Vagina (tissue), 2 donors: ENCODE measurements at places on chromosomes 3 and 15. TPM values are rescaled to one million over a fixed set of nuclear protein-coding genes. Genes with fewer than 3 reads are reported as not detected.

DNA sequence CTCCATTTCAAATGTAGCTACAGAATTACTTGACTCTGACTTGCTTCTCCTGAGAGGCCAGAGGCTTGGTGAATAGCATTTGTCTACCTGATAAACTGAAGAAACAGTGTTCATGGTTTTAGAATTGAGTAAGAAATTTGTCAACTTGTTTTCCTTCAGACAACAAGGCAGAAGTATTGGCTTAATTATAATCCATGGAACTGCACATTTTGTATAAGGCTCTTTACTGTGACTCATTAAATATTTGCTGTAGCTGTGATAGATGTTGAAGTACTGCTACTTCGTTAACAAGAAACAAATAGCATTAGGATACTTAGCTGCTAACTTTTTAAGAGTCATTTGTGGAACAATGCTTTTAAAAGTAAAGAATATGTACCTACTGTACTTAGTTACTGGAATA, 4.6 kb downstream of the UNC13C start:
- H3K36me3 ChIP-seq = no peaks in the 10 kb centered on the region
- no peaks in the 10 kb centered on the region for H3K4me1 ChIP-seq
- DNase-seq = no peak
- no peaks in the 10 kb centered on the region for H3K27me3 ChIP-seq

- H3K36me3 ChIP-seq = no peaks in the 10 kb centered on the region
- H3K4me3 ChIP-seq = no peak overlapping the region
- DNase-seq = no peak
- H3K4me1 ChIP-seq = no peaks in the 10 kb centered on the region
Measured at GRCh38 chr3:133443649-133444422, 44.0 kb downstream of the BFSP2 start.

DNA sequence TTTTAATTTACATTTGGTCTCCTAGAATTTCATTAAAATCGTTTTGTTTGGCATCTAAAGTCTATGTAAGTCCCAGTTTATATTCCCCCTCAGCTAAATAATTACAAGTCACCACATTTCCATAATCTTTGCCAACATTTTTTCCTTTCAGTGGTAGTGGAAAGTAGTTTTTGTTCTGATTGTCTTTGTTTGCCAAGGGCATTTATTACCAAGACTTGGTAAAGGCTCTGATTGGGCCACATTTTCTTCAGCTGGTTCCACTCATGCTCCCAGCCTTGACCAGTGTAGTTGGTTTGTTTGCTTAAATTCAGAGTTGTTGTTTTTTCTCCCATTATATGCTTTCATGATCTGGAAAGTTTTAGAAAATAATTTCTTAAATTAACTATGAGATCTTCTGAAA, 153.4 kb upstream of the MME start:
- H3K27me3 ChIP-seq = no peaks in the 10 kb centered on the region
- DNase-seq = no peak
- no peak overlapping the region for H3K4me3 ChIP-seq
- no peak overlapping the region for H3K27ac ChIP-seq
- no peaks in the 10 kb centered on the region for H3K36me3 ChIP-seq

DNA sequence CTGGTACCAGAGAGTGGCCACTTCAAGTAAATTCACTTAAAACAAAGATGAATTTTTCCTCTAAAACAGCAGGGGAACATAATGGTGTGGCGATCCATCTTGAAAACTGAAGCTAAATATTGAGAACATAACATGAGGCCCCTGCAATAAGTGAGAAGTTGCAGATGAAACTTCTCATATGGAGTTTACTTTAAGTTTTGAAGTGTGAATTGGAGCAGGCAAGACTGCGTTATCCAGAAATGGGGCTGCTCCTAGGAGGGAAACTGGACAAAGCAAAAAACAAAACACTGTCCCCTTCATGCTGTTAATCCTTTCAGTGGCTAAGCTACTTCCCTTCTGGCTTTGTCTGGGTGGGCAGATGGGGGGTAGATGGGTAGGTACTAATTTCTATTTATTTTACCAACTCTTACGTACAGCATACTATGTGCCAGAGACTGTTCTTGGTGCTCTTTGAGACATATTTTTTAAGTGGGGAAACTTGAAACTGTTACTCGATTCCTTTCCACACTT, 172.8 kb downstream of the TAFA4 start:
- DNase-seq = no peak
- no peak overlapping the region for H3K4me3 ChIP-seq
- H3K36me3 ChIP-seq = no peaks in the 10 kb centered on the region
- H3K27ac ChIP-seq = no peak overlapping the region

- peaks cover 57% of the 10 kb centered on the region for H3K4me1 ChIP-seq
- no peaks in the 10 kb centered on the region for H3K27me3 ChIP-seq
- H3K36me3 ChIP-seq = no peaks in the 10 kb centered on the region
- no peak for DNase-seq
- peak overlapping the region; percentile 86 for H3K27ac ChIP-seq
Measured at GRCh38 chr3:177357352-177358090, 160.2 kb upstream of the TBL1XR1 start.

GRCh38 chr15:67366904-67367303, 112.3 kb downstream of the IQCH start:
- no peak overlapping the region for H3K27ac ChIP-seq
- no peaks in the 10 kb centered on the region for H3K36me3 ChIP-seq
- no peak for DNase-seq

DNA sequence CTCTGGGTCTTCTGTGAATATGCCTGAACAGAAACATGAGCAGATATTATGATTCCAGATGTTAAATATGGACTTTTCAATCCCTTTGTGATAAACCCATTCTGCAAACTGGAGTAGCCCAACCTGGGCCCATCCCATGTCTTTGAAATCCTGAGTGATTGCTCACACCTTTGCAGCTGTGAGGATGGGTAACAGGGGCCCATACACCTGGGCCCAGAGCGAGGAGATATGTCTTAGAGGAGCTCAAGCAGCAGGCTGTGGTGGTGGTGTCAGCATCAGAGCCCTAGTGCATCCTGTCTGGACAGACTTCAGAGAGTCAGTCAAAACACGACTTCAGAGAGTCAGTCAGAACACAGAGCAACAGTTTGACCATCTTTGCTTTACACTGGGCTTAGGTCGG, 64.9 kb upstream of the LIMD1 start:
- H3K36me3 ChIP-seq = no peaks in the 10 kb centered on the region
- H3K4me3 ChIP-seq = no peak overlapping the region
- no peak overlapping the region for H3K27ac ChIP-seq
- H3K4me1 ChIP-seq = no peaks in the 10 kb centered on the region
- DNase-seq = no peak

DNA sequence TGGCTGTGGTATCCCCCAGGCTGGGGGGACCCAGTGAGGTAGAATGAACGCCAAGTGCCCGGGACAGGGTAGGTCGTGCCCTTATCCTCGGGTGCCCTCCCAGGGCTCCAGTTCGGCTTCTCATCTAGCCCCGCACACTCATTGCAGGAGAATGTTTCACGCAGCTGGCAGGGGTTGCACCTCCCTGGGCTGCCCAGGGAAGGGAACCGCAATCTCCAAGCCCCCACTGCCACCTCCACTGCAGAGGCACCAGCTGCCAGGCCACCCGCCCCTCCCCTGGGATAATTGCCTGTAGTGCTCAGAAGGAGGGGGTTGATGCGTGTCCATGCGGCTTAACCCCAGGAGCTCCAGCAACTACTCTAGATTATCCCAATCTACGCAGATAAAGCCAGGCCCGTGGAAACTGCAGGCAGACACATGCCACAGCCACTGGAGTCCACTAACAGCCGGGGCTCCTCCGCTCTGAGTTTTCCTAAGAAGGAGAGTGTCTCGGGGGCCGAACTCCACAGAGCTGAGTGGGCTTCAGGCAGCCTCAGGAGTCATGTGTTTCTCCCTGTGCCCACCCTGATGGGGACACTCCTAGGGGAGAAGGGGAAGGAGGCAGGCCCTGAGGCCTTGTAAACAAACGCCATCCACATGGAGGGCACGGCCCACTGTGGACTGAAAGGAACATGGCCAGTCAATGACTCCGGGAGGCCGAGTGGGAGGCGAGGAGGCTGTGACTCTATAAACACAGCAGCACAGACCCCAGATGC, 137.2 kb upstream of the IQSEC1 start:
- H3K27ac ChIP-seq = no peak overlapping the region
- no peak overlapping the region for H3K4me3 ChIP-seq
- H3K36me3 ChIP-seq = no peaks in the 10 kb centered on the region
- no peaks in the 10 kb centered on the region for H3K4me1 ChIP-seq

- H3K4me3 ChIP-seq = no peak overlapping the region
- H3K27ac ChIP-seq = no peak overlapping the region
- no peaks in the 10 kb centered on the region for H3K27me3 ChIP-seq
- H3K4me1 ChIP-seq = no peaks in the 10 kb centered on the region
- H3K36me3 ChIP-seq = peaks cover 76% of the 10 kb centered on the region
Measured at GRCh38 chr15:34883042-34883441, 86.5 kb downstream of the AQR start.

DNA sequence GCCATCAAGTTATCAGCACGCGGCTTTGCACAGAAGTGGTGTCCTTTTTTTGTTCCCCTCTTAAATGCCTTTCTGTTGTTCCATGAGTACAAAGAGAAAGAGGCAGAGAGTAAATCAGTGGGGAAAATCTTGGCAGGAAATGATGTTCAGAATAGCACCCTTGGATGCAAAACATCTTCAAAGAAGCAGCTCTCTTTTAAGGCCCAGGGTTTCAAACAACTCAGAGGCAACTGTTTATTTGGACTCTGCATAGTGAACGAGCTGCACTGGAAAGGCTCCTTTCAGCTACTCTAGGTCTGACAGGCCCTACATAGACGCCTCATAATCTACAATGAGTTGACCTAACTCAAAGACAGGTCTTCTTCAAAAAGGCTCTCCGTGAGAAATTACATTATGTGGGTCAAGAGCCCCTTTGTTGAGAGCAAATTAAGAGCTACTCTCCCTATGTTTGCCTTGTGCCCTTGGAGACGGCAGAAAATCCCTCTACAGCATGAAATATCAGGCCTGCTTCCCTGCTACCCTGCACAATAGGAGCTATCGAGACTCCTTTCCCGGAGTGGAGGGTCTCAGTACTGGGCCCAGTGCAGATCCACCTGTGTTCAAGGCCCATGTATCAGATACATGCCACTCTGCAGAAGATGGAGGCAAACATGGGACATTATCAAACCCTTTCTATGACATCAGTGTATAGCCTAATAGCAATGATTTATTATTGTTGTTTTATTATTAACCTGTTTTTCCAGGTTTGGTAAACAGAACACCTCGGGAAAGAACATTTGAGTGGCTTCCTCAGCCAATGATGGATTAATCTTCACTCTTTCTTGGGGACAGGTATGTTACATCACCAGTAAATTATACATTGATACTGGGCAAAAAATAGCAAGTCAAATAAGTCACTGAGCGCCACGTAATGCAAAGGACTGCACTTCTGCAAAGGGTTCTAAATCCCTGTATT, 53.1 kb downstream of the HEG1 start:
- no peak for DNase-seq
- H3K27me3 ChIP-seq = no peaks in the 10 kb centered on the region
- H3K36me3 ChIP-seq = peaks cover 48% of the 10 kb centered on the region
- no peak overlapping the region for H3K4me3 ChIP-seq
- peak overlapping the region; percentile 34 for H3K27ac ChIP-seq

DNA sequence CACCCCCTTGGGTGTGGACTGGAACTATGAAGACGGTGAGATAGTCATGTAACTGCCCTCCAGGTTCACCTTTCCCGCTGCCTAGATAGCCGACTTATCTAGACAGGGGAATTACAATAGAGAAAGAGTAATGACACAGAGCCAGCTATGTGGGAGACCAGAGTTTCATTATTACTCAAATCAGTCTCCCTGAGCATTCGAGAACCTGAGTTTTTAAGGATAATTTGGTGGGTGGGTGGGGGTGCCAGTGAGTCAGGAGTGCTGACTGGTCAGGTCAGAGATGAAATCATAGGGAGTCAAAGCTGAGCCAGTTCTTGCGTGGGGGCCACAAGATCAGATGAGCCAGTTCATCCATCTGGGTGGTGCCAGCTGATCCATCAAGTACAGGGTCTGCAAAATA, 19.7 kb upstream of the DNAJC19 start:
- no peak overlapping the region for H3K4me3 ChIP-seq
- DNase-seq = no peak
- no peak overlapping the region for H3K27ac ChIP-seq
- no peaks in the 10 kb centered on the region for H3K27me3 ChIP-seq

DNA sequence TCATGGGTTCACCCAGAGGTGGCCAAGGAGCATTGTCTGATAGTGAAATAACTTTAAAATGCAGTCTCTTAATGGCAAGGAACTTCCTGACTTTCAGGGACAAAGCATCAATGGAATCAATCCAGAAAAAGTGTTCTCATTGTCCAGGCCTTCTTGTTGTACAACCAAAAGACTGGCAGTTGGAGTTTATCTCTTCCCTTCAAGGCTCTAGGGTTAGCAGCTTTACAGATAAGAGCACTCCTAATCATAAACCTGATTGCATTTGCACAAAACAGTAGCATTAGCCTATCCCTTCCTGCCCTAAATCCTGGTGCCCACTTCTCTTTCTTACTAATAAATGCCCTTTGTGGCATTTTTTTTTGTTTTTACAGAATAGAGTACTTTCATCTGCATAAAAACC, 43.3 kb upstream of the VIPR1 start:
- no peaks in the 10 kb centered on the region for H3K36me3 ChIP-seq
- no peaks in the 10 kb centered on the region for H3K27me3 ChIP-seq
- no peak for DNase-seq
- H3K27ac ChIP-seq = no peak overlapping the region

- peaks cover 11% of the 10 kb centered on the region for H3K4me1 ChIP-seq
- no peak overlapping the region for H3K27ac ChIP-seq
- no peak for DNase-seq
Measured at GRCh38 chr15:42097018-42097417, 2.7 kb upstream of the PLA2G4D start.

DNA sequence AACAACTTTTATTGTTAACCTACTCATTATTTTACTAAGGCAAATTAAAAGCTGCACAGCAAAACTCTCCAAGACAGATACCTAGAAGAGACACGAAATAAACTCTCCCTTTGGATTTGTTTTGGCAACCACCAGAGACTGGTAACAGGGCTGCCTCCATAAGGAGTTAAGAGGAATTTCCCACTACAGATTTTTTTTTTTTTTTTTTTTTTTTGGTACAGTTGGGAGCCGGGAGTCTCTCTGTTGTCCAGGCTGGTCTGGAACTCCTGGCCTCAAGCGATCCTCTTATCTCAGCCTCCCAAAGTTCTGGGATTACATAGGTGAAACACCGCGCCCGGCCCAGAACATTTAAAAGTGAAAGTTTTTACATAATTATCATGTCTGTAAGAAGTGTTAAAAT, 73.6 kb upstream of the VGLL4 start:
- no peaks in the 10 kb centered on the region for H3K27me3 ChIP-seq
- peak overlapping the region; percentile 67 for H3K4me3 ChIP-seq

DNA sequence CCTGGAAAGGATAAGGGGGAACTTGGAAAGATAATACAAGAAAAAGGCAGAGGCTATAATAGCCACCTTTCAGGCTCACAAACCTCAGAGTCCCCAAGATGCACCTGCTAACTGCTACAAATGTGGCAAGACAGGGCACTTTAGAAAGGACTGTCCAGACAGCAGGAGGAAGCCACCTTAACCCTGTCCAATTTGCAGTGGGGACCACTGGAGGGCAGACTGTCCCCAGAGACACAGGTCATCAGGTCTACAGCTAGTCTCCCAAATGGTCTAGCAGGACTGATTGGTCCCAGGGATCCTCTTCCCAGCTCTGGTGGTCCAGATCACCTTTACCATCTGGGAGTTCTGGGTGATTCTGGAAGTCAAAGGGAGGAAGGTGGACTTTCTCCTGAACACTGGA, 882.5 kb upstream of the GBE1 start:
- no peaks in the 10 kb centered on the region for H3K4me1 ChIP-seq
- H3K27ac ChIP-seq = no peak overlapping the region
- H3K36me3 ChIP-seq = no peaks in the 10 kb centered on the region
- no peaks in the 10 kb centered on the region for H3K27me3 ChIP-seq
- H3K4me3 ChIP-seq = no peak overlapping the region
- DNase-seq = no peak

Gene GRK7
- total RNA-seq = 0.98 TPM

Gene CHCHD4
- 10.6 TPM for total RNA-seq

Gene USP50
- not detected for total RNA-seq

Gene FBXL2
- total RNA-seq = 5.9 TPM

Gene LRRK1
- total RNA-seq = 21.1 TPM

Gene CCDC80
- 51.6 TPM for total RNA-seq

Gene FHIT
- 7.9 TPM for total RNA-seq
